ENCODE measurements at places on chromosomes 5 and 9. TPM values are rescaled to one million over a fixed set of nuclear protein-coding genes. Genes with fewer than 3 reads are reported as not detected.

DNA sequence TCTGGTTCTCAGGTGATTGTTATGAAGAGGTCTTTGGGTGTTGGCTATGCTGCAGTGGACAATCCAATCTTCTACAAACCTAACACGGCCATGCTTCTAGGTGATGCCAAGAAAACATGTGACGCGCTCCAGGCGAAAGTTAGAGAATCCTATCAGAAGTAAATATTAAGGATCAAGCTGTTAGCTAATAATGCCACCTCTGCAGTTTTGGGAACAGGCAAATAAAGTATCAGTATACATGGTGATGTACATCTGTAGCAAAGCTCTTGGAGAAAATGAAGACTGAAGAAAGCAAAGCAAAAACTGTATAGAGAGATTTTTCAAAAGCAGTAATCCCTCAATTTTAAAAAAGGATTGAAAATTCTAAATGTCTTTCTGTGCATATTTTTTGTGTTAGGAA, 101.3 kb downstream of the NNT start:
- DNase-seq = no peak

Gene FGFR4
- 3.4 TPM for total RNA-seq

- DNase-seq = no peak
Measured at GRCh38 chr5:151026088-151026487, 5.7 kb downstream of the GPX3 start.

GRCh38 chr9:13898957-13899356, 415.0 kb downstream of the NFIB start:
- no peak for DNase-seq

- DNase-seq = no peak
Measured at GRCh38 chr9:6930827-6931226, 173.1 kb downstream of the KDM4C start.

Gene PLEKHG4B
- 0.39 TPM for total RNA-seq

DNA sequence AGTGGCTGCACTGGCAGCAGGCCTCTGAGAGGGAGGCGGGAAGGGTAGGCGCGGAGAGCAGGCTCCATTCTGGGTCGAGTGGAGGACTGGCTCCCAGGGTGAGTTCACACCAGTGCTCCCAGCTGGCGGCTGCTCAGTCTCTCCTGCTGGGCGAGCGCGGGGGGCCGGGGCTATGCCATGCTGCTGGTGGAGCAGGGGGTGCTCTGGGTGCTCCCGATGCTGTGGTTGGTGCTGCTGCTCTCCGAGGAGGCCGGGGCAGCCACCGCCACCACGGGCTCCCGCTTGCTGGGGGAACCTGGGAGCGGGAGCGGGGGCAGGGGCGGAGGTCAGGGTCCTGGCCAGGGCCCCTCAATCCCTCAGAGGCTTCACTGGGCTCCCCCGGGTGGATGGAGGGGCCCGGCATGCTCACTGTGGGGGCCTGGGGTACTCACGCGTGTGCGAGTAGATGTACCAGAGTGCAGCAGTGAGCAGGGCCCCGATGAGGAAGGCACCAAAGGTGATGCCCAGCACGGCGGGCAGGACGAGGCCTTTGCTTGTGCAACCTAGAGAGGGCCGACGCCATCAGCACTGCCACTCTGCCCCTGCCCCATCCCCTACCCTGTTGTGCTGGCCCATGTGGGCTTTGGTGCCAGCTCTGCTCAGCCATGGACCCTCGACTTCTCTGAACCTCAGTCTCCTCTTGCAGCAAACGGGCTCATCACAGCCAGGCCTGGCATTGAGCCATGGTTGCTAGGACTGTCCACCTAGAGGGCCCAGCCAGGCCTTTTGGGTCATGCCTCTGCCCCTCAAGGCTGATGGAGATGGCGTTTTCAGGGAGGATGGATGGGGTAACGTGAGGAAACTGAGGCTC, 13.1 kb downstream of the FPGS start:
- no peak for DNase-seq

- DNase-seq = no peak
Measured at GRCh38 chr5:79191457-79191856, 44.5 kb upstream of the JMY start.

- no peak for DNase-seq
Measured at GRCh38 chr9:84501587-84501986, 161.0 kb upstream of the SLC28A3 start.

- no peak for DNase-seq
Measured at GRCh38 chr5:67998709-67999261, 216.8 kb upstream of the PIK3R1 start.

Gene FAM81B
- total RNA-seq = not detected

DNA sequence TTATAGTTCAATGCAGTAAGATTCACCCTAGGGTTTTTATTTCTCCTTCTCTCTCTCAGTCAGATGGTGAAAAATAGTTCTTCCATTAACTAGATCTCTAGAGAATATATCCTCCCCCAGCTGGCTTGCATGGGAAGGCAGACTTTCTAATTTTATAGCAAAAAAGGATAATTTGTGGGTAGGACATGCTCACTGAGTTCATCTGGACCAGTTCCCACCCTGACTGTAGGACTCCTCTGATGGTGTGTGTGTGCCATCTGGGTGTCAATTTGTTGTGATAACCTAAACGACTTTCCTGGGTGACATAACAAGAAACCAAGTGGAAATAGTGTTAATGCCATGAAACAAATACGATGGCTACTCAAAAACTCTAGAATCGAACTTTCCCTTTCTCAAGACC, 44.9 kb downstream of the APBA1 start:
- DNase-seq = no peak

GRCh38 chr5:173303878-173304590, 24.2 kb downstream of the STC2 start:
- no peak for DNase-seq

Gene DROSHA
- 92.0 TPM for total RNA-seq

- no peak for DNase-seq
Measured at GRCh38 chr9:132742821-132743311, 72.6 kb downstream of the GTF3C4 start.

Gene ZFP2
- 0.56 TPM for total RNA-seq

- no peak for DNase-seq
Measured at GRCh38 chr9:87567001-87567400, 69.3 kb downstream of the DAPK1 start.

DNA sequence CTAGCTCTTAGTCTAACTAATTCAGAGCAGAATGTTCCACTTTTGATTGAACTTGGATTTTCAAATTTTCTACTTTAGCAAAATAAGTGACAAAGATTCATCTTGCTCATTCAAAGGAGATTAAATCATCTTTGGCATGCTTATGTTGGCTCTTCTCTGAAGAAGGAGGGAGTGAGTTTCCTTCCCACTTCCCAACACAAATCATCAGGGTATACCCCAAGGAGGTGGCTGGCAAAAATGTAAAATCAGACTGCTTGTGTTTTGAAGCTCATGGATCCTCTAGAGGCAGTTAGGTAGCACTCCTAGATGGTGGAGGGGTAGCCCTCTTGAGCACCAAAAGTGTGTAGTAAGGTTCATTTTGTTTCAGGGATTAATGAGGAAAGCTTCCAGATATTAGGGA, 343.1 kb downstream of the OSTF1 start:
- DNase-seq = no peak

Gene QRFP
- not detected for total RNA-seq

DNA sequence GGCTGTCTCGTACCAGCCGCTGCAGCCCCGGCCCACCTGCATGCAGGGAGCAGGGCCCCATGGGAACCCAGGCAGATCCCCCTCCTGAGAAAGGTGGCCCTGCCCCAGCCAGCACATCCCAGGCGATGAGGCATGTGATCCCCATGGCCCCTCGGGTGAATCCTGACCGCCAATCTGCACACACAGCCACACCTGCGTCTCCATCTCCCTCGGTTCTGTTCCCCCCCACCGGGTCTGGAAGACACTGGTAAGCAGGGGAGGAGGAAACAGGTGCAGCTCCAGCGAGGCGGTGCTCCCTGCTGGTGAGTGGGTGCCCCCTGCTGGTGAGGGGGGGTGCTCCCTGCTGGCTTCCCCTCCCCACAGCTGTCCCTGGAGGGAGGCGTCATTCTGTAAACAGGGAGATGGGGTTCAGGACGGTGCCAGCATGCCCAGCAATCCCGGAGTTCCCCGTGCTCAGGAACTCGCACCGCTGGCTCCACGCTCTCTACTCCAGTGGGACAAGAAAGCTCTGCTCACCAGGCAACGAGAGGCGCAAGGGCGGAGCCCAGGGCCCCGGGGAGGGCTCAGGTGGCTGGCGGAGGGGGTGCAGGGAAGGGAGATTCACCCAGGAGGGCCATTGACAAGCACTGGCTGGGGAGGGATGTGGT, 28.4 kb upstream of the SLC12A7 start:
- DNase-seq = peak; percentile 78

- DNase-seq = no peak
Measured at GRCh38 chr9:116141864-116142561, 11.6 kb upstream of the PAPPA start.

DNA sequence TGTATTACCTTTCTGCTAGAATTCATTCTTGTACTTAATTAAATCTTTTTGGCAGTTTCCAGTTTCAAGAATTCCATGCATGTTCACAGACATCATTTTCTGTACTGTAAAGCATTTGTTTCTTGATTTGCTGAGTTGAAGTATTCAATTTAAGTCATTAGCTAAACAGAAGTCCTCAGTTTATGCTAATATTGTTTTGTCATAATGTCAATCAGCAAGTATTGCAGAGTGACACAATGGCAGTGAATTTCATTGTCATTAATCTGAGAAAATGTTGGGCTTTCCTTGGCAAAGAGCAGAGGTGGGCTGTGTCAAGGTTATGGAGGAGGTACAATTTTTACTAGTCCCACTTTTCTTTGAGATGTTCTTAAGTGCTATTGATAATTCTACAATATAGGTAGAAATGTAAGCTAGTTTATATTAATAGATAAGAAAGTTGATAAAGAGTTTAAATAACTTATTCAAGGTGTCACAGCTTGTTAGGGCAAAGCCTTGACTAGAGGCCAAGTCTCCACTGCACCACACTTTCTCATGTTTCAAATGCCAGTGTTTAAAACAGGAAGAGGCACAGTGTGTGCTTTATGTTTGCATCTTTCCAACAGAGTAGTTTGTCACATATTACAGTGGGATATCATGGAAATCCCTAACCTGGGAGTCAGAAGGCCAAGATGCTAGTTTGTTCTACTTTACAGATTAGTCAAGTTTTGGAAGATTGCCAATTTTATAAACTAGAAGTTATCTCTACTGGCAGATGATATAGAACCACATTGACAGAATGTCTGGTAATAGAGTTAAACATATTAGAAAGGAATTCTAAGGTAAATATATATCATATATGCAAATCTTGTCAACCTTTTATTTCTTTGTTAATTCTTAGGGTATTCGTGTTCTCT, 56.3 kb downstream of the SLF1 start:
- no peak for DNase-seq

GRCh38 chr5:7395947-7396712, at the start of gene ADCY2:
Gene ADCY2, plus strand, starts transcription at chr5:7396138. Its CDS starts 159 bp downstream, at chr5:7396297.
- DNase-seq = no peak

- no peak for DNase-seq
Measured at GRCh38 chr9:137879052-137879451, 1.5 kb downstream of the CACNA1B start.

- DNase-seq = no peak
Measured at GRCh38 chr9:108722396-108722795, 133.4 kb downstream of the ACTL7B start.

Gene ACTBL2
- not detected for total RNA-seq

- DNase-seq = no peak
Measured at GRCh38 chr9:131845305-131846298, 105.7 kb upstream of the RAPGEF1 start.

- DNase-seq = no peak
Measured at GRCh38 chr5:135669416-135669815, 90.6 kb upstream of the CXCL14 start.

Gene ELP1
- total RNA-seq = 33.2 TPM

- DNase-seq = no peak
Measured at GRCh38 chr5:4661326-4661725, 478.8 kb upstream of the ADAMTS16 start.

- no peak for DNase-seq
Measured at GRCh38 chr9:2655411-2655901, 33.9 kb downstream of the VLDLR start.

GRCh38 chr5:41519801-41520200, 9.4 kb upstream of the PLCXD3 start:
- DNase-seq = no peak

Gene INSYN2B
- total RNA-seq = not detected

All from naive thymus-derived CD4-positive, alpha-beta T cell (primary cell).